Cortex of kidney (tissue), 1 donor: ENCODE measurements at places on chromosomes 16 and 17.

DNA sequence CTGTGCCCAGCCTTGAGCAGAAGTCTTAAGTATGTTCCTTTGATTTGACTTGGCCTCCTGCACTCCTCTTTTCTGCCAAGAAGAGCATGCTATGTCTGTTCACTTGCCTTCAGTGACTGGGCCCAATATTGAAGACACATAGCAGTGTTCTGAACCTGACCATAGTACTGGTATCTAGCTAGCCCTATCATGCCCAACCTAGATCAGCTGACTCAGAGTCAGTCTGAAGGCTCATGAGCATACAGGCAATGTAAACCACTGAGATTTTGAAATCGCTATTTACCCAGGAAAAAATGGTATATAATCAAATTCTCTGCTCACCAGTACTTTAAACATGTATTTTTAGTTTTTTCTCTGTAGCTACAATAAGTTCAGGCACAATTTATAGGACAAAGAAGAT is 129.4 kb downstream of the TANC2 start:
- no peak for DNase-seq

- DNase-seq = no peak
These were observed 170.1 kb upstream of the CHMP6 start for GRCh38 chr17:80821546-80821945.

DNA sequence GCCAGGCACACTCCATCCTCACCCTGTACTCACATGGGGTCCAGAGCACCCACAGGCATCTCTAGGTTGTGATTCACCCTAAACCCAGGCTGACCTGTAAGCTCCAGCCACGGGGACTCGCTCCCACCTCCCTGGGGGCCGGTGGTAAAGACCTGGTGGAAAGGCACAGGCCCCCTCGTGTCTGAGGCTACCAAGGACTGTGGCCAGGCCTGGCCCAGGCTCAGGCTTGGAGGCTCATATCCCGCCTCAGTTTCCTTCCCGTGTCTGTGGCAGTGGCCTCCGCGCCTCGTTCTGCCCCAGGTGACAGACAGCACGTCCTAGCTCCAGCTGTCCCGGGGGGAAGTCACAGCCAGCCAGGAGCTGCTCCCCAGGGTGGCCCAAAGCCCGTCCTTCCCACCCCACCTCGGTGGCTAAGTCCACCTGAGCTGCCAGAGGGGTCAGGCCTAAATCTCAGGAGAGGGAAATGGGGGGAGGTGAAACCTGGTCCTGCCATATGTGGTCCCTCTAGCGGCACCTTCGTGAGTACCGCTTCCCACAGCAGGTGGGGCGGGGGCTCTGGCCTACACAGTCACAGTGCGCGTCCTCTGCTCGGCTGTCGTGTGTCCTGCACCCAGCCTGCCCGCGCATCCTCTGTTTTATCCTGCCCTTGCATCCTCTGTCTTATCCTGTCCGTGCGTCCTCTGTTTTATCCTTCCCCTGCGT is 12.6 kb downstream of the CDH15 start:
- no peak for DNase-seq

DNA sequence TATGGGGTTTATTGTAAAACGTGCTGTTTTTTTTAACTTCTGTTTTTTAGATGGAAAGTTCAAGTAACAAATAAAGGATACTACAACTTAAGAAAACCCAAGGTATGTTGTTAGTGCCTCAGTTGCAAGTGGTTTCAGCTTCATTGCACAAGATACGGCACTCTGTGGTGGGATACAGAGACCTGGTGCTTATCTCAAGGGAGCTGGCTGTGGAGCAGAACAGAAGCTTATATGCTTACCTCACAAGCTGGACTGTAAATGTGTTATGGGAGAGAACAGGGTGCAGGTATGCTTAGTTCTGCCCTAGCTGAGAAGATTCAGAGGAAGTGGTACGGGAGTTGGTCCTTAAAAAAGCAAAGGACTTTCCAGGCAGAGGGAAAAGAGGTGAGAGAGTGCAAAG is 15.2 kb downstream of the DGKE start:
- no peak for DNase-seq

- no peak for DNase-seq
These were observed 7.3 kb downstream of the CANT1 start for GRCh38 chr17:79002291-79002690.

DNA sequence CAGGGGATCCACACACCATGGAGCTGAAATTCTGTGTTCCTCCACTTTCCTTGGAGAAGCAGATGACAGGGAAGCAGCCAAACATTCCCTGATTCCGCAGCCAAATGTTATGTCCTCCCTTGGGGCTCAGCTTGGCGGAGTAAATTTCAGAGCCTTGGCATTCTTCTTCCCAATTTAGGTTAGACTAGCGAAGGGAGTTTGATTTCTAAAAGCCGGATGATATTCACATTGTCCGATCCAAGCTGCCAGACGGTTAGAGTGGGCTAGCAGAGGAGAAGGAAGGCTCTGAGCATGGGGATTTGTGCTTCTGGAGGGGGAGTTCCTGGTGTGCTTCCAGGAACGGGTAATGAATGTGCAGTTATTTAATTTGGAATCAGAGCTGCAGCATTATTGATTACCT is 380.4 kb upstream of the EEF2KMT start:
- no peak for DNase-seq

GRCh38 chr17:6936370-6937028 is 59.4 kb upstream of the ALOX12 start:
- no peak for DNase-seq

DNA sequence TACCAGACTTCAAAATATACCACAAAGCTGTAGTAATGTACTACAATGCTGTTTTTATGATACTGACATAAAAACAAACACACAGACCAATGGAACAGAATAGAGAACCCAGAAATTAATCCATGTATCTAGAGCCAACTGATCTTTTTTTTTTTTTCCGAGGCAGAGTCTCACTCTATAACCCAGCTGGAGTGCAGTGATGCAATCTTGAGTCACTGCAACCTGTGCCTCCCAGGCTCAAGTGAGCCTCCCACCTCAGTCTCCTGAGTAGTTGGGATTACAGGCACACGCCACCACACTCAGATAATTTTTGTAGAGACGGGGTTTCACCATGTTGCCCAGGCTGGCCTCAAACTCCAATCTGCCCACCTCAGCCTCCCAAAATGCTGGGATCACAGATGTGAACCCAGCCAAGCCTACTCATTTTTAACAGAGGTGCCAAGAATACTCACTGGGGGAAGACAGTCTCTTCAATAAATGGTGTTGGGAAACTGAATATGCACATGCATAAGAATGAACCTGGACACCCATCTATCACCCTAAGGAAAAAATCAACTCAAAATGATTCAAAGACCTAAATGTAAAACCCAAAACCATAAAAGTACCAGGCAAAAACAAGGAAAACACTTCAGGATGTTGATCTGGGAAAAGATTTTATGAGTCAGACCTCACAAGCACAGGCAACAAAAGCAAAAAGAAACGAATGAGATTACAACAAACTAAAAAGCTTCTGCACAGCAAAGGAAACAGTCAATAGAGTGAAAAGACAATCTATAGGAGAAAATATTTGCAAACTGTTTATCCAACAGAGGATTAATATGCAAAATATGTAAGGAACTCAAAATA is 63.1 kb downstream of the STX8 start:
- no peak for DNase-seq

GRCh38 chr17:2380950-2381649 is 19.8 kb downstream of the MNT start:
- no peak for DNase-seq
